Activated naive CD4-positive, alpha-beta T cell treated with anti-CD3 and anti-CD28 coated beads, Interleukin-2, amount 50 U/mL, for 16 hours (primary cell): ENCODE measurements at places on chromosomes 5 and 9.

- no peak for DNase-seq
Observed at GRCh38 chr5:169161022-169161680, 139.8 kb downstream of the SLIT3 start.

GRCh38 chr9:83422527-83422926 is 115.7 kb downstream of the FRMD3 start:
- no peak for DNase-seq

DNA sequence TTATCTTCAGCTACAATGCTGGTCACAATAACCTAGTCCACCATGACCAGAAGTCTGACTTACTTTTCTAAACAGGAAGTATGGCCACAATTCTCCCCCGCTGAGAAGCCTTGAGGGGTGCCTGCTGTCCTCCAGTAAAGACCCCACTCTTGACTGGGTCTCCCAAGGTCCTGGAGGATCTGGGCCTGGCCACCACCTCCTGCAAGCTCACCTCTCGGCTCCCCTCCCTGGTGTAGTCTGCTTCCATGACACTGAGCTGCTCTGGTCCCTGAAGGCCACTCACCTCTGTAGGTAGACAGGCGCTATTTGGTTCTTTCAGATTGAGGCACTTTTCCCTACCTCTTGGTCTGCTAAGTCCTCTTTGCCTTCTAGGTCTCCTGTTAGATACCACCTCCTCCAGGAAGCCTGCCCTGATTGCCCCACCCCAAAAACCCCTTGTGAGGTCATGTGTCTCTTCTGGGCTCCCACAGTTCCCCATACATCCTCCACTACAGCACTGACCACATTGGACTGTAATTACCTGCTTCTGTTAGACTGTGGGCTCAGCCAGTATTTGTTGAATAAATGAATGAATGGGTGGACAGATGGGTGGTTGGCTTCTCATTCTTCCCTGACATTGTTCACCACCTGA is 62.6 kb upstream of the IER5L start:
- no peak for DNase-seq

GRCh38 chr9:133904346-133905090 is 87.6 kb downstream of the VAV2 start:
- DNase-seq = no peak

DNA sequence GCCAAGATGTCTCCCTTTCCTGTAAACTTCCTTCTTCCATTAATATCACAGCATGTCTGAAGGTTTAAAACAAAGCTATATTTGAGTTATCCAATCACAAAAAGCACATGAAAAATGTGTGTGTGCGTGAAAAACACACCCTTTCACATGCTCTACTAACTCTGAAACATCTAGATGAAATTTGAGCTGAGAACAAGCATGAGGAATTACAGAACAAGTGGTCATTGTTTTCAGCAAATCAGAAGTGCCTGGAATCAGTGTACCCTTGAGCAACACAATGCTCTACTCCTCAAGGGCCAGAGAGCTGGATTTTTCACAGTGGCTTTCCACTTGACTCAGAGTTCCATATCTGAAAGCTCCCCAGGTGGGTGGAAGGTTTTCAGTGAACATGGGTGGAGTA is 255.9 kb downstream of the PSAT1 start:
- DNase-seq = no peak

- DNase-seq = no peak
Observed at GRCh38 chr5:1651971-1652872, 128.5 kb upstream of the LPCAT1 start.

DNA sequence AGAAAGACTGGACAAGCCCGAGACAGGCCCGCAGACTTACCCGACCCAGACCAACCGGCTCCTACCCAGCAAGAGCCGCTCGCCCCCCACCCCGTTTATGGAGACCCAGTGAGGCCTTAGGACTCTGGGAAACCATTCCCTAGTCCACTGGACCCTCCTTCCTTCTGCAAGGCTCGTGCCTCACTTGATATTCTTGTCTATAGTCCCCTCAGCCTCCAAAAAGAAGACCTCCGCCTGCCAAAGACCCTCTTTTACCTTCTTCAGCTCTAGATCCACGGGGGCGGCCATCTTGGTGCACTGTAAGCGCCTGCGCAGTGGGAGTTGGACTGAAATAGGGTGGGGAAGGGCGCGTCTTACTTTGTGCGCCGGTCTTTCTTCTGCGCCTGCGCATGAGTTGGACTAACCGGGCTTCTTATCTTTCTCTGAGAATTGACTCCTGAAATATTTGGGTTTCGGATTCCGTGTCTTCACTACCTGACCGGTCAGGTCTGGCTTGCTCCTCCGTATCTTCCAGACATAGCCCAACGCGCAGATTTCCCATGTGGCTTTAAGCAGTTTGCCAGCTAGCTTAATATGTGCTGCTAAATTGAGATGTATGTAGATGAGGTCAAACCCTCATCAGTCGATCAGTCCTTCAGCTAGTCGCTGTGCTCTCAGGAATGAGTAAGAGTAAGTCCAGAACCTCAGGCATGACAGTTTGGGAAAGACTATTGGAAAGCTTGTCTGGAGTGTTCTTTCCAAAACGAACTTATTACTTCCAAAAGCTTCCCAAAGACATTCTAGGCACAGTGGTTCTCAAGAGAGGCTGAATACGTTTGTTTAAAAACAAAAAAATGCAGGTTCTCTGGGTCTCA is at the start of gene PFDN1:
TSS of gene PFDN1 (minus strand) at position 316 of the 854 bp plus-strand sequence. CDS start at position 288, 28 bp downstream.
- peak; percentile 92 for DNase-seq

GRCh38 chr5:125411744-125412560 is 665.5 kb upstream of the ZNF608 start:
- DNase-seq = no peak

DNA sequence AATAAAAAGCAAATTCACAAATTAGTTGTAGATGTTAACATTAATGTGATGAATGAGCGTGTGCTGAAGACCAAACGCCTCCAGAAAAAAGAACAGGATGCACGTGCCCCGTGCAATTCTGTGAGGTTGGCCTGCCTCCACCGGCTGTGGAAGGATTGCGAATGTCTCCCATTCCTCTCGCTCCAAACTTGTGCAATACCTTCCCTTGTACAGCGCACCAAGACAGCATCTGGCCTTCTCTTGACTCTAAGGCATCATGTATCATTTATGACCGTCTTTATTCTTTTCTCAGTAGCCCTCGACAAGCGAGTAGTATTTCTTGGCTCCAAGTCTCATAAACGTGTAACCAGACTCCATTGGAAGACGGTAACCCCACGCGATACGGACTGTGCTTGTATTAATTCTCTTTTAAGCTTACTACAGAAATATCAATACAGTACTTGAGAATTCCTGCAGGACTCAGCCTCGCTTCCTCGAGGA is 1.5 kb upstream of the TESK1 start:
- DNase-seq = peak; percentile 30

GRCh38 chr5:170137694-170138214 is 32.1 kb downstream of the FOXI1 start:
- no peak for DNase-seq

- no peak for DNase-seq
Observed at GRCh38 chr5:92050970-92051369, 667.9 kb upstream of the ARRDC3 start.

DNA sequence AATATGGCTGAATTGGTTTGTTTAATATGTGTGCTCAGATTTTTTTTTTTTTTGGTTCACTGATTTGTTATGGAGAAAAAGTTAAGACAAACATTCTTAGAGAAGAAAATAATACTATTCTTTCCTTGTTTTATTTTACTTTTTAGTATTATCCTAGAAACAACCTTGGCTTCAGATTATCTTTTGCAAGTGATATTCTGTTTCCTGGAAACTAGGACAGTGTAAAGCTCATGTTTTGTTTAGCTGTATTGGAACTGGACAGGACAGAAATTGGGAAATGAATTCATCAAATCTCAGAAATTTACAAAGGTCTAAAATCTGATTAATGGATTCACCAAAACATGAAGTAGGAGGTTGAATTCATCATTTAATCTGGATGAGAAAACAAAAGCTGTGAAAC is 130.5 kb downstream of the FBXL7 start:
- DNase-seq = no peak

DNA sequence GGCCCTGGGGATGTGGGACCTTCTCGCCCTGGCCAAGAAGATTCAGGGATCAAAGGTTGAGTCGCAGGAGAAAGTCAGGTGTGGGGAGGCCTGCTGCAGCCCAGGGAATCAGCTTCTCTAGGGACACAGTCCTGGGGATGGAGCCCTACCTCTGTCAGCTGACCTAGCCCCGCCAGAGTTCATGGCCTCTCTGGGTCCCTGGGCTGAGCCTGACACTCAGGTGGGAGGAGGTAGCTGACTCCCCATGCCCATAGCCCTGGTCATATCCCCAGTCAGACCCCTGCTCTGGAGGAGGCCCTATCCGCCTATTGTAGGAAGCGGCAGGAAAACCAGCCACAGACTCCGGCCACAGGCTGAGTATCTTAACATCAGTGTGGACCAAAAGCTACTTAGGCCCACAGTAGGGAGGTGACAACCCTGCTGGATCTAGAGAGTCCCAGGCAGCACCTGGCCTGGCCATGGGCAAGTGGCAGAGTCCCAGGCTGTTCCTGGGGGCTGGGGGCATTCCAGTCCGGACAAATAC is 15.0 kb upstream of the MRNIP start:
- DNase-seq = no peak

DNA sequence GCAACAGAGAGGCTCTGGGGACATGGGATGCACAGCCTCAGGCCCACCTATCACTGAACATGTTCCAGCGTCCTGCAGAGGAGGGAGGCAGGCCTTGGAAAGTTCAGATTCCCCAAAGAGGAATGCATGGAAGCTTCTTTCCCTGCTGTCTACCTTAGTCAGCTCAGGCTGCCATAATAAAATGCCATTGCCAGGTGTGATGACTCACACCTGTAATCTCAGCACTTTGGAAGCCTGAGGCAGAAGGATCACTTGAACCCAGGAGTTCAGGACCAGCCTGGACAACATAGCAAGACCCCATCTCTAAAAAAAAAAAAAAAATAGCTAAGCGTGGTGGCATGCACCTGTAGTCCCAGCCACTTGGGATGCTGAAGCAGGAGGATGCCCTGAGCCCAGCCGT is 24.5 kb upstream of the TOR1B start:
- DNase-seq = no peak

- peak; percentile 58 for DNase-seq
Observed at GRCh38 chr5:177431317-177432142, 5.1 kb downstream of the GRK6 start.

DNA sequence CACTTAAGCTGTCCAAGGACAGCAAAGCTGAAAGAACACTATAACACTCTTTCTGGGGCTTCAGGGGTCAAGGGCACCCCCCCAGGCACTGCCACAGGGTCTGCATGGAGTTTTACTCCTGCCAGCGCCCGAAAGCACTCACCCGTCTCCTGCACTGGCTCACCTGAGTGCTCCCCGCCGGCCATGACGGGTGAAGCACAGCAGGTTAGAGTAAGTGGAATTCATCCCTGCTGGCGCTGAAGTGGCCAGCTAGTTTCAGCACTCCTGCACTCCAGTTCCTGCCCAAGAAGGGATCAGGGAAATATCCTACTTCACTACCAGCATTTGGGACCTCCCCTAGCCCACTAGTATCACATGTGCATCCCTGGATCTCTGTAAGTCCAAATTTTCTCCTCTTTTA is 516.0 kb downstream of the ZNF608 start:
- no peak for DNase-seq

GRCh38 chr9:14899815-14900193 is 10.4 kb downstream of the FREM1 start:
- DNase-seq = no peak

GRCh38 chr9:115548609-115549260 is 430.8 kb upstream of the TNC start:
- no peak for DNase-seq

DNA sequence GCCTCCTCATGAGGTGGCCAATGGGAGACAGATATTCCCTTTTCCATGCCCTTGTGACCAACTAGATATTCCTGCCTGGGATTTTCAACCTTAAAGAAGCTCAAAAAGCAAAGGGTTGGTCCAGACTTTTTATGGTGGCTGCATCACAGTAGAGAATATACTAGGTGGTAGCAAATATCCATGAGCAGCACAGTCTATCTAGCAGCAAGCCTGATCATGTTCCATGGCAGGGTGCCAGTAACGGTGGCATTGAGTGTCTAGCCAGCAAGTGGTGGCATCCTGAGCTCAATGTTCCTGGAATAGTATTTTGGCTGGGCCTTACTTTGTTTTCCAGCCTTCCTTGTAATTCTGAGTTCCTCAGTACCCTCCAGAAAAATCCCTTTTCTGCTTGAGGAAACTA is 25.8 kb downstream of the CDC25C start:
- no peak for DNase-seq

GRCh38 chr5:167771571-167771970 is 519.9 kb upstream of the WWC1 start:
- DNase-seq = no peak
